SW 1271 (cell line): ENCODE measurements at places on chromosomes 7 and 10.

- DNase-seq = no peak
Observed at GRCh38 chr7:157494506-157495176, 157.8 kb downstream of the DNAJB6 start.

DNA sequence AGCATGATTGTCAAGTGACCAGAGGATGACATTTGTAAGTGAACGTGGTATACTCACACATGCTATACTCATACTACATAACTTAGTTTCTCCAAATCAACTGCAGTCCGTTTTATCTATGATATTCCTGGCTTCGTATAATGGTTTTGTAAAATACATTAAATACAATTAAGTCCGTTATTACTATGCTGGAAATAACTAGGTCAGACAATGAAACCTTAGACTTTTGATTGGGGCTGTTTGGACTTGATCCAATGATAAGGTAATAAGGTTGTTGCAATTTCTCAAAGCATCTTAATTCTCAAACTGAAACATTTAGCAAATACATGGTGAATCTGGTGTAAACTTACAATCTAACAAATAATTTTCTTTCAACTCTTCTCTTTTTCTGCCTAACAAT lies 117.0 kb downstream of the TWIST1 start:
- DNase-seq = no peak

GRCh38 chr7:20201380-20201779 lies 15.8 kb downstream of the MACC1 start:
- DNase-seq = no peak

DNA sequence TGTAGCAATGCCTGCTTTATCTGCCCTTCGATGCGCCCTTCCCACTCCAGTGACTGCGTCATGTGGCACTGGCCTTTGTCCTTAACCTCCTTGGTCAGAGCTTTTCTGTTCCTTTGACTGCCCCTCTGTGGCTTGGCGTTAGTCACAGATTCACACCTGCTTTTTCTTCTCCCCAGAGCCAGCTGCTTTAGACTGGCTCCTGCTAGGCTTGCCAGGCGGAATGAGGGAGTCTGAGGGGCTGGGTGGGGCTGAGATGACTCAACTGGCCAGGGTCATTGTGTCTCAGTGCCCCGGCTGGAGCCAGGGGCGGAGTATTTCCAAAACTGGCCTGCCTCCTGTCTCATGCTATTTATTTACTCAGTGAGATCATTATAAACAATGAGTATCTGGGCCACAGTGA lies 194.1 kb downstream of the EMX2 start:
- no peak for DNase-seq

- DNase-seq = peak; percentile 29
Observed at GRCh38 chr10:74419958-74420375, 268.9 kb downstream of the ADK start.

DNA sequence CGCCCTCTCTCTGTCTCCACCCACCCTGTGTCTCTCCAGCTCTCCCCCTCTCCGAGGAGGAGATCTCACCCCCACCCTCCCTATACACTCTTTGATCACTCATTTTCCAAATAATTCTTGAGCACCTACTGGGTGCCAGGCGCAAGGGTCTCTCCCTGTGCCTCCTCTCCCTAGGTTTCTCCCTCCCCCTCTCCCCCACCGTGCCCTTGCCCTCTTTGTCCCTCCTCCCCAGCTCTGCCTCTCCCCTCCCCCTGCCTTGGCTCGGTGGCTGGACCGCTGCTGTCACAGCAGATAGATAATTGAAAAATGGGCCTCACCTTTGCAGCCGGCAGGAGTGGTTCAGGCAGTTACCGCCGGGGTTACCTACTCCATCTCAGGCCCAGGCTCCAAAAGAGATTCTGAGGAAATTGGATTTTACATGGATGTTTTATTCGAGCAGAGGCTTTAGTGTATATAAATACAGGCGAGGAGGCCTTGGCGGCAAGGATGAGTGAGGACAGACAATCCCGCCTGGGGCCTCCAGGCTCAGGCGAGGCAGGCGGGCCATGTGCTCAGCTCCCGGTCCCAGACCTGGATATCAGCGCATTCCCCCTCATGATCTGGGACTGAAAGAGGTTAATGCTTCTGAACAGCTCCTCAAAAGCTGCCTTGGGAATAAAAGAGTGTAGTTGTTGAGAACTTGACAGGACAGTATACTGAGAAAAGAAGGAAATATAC lies 60.8 kb upstream of the BTRC start:
- no peak for DNase-seq

- DNase-seq = no peak
Observed at GRCh38 chr7:129557686-129558481, 53.6 kb upstream of the NRF1 start.

GRCh38 chr7:111732923-111733322 lies 170.6 kb upstream of the IMMP2L start:
- no peak for DNase-seq

- peak; percentile 97 for DNase-seq
Observed at GRCh38 chr7:80942261-80943041, 23.6 kb upstream of the SEMA3C start.

GRCh38 chr10:117339578-117339977 lies 35.7 kb downstream of the PDZD8 start:
- no peak for DNase-seq

GRCh38 chr7:154610903-154611302 lies 392.0 kb downstream of the PAXIP1 start:
- no peak for DNase-seq

GRCh38 chr10:74797550-74797949 lies 28.9 kb upstream of the KAT6B start:
- DNase-seq = no peak

DNA sequence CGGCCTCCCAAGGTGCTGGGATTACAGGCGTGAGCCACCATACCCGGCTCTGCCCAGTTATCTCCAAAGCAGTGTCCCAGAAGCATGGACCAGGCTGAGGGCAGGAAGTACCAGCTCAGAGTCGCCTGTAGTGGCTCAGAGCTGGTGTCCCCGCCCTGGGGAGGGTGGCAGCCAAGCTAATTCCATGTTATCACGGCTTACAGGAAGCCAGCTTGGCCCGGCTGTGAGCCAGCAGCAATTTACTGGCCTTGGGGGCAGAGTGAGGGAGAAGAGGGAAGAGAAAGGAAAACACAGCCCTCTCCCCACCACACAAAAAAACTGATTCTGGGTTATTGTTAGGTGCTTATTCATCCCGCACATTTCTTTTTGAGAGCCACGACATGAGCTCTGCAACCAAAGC lies 88.1 kb downstream of the HIP1 start:
- no peak for DNase-seq

DNA sequence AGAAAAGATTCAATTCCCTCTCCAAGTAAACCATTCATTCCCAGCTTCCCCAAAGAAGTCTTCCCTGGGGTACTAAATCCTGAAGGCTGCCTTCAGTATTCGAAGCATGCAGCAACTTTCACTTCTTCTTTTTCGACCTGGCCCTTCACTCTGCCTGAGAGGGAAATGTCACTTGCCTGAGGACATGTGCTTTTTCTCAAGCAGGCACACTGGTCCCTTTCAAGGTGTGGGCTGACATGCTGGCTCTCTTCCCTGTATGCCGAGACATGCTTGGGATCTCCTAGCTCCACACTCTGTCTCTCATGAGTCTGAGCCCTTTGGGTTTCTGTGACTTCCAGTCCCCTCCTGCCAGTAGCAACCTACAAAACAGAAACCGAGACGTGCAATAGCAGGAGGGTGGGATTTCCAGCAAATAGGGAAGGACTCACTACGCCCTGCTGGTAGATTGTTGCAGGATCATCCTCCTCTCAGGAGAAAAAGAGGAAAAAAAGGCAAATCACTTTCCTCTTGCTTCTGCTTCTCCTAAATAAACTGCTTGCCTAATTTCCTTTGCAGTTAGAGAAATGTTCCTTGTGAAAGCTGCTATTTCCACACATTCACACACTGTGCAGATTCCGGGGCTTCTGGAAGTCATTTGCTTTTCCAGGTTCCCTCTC lies 33.5 kb downstream of the FIGNL1 start:
- DNase-seq = no peak

- no peak for DNase-seq
Observed at GRCh38 chr7:73727952-73728351, 8.5 kb upstream of the STX1A start.

- DNase-seq = no peak
Observed at GRCh38 chr7:156680281-156680680, 39.7 kb downstream of the RNF32 start.

- no peak for DNase-seq
Observed at GRCh38 chr7:66747881-66748511, 7.5 kb downstream of the RABGEF1 start.

GRCh38 chr7:148543-148931 lies 43.8 kb upstream of the FAM20C start:
- no peak for DNase-seq

GRCh38 chr10:63256009-63256773 lies 123.1 kb downstream of the NRBF2 start:
- no peak for DNase-seq

GRCh38 chr7:44767912-44768627 lies 19.4 kb downstream of the ZMIZ2 start:
- no peak for DNase-seq

DNA sequence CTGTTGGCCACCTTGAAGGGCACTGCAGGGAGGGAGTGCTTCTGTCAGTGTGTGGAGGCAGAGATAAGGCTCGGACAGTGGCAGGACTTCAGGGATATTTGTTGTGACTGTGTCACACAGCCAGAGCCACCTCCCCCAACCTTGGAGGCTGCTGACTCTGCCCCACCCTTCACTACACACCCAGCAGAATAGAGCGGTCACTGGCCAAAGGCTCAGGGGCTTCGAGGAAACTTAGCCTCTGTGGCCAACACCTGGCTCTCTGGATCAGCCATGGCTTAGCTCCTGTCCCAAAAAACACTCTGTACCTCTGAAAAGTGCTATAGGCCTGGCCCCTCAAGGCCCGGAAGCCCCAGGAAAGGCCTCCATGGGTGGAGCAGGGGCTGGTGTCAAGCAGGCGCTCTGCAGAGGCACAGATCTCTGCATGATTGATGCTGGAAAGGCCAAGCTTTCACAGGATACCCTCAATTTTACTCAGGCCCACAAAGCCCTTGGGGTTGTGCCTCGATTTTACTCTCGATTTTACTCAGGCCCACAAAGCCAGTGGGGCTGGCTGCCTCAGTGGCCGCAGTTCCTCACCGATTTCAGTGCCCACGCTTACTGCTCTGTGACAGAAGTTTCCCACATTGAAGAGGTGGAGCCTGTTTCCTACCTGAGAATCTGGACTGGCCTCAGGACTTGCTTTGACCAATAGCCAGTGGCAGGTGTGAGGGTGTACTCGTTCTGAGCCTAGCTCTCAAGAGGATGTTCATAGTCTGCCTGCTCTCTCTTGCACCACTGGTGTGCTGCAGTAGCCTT lies 113.2 kb upstream of the GPR26 start:
- no peak for DNase-seq

DNA sequence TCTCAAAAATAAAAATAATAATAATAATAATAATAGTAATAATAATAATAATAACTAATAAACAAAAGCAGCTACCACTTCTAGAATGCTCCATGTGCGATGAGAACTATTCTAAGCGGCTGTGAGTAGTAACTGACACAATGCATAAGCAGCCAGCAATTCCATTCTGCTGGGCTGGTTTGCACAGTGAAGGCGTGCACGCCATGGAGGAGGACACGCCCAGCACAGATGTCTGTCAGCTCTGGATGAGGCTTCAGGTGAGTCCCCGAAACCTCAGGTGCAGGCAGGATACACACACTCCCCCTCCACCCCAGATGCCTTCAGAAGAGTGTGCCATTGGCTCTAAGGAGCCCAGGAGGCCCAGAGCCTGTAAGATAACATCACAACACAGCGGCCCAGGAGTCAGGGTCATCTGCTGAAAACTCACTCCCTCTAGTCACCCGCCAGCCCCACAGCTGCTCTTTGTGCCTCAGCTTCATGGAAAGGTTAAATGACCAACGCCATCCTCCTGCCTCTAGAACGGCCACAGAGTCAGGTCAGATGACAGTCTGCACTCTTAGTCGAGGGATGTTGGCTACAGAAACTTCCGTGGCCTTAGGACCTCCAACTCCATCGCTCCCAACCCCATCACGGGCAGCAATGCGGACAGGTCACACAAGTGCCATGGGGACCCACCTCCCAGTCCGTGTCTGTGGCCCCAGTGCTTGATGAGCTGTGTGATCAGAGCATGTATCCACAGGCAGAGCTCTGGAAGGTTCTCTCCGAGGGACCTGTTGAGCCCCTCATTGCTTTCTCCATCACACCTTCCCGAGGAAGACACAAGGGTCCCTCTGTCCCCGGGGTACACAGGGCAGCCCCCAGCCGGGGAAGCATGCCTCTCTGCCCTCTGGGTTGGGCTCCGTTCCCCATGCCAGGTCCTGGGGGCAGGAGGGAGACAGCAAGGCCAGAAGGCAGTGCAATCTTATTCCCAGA lies 103.9 kb downstream of the CTBP2 start:
- no peak for DNase-seq

DNA sequence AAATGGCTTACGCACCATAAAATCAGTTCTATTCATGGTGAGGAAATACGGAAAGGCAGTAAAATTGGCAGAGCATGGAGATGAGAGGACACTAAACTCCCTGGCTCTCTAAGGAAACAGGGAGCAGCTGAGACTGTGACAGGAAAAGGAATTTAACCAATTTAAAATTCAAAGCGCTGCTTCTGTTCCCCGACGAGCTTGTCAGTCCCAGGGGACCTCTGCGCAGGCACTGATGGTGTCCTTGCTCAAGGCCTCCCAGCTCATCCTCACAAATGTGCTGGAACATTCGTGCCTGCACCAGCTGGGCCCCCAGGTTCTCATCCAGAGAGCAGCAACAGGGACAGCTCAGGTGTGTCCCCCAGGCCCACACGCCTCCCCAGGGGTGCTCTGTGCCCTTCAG lies 101.4 kb downstream of the MAD1L1 start:
- no peak for DNase-seq

- no peak for DNase-seq
Observed at GRCh38 chr10:94343151-94343550, 19.6 kb downstream of the NOC3L start.

GRCh38 chr10:69278446-69278963 lies at the start of gene HK1:
TSS of gene HK1 (plus strand) at chr10:69278496.
- no peak for DNase-seq

- DNase-seq = peak; percentile 37
Observed at GRCh38 chr10:71608819-71609768, 110.5 kb downstream of the C10orf105 start.

- DNase-seq = no peak
Observed at GRCh38 chr7:131947661-131948060, 391.2 kb upstream of the PODXL start.

DNA sequence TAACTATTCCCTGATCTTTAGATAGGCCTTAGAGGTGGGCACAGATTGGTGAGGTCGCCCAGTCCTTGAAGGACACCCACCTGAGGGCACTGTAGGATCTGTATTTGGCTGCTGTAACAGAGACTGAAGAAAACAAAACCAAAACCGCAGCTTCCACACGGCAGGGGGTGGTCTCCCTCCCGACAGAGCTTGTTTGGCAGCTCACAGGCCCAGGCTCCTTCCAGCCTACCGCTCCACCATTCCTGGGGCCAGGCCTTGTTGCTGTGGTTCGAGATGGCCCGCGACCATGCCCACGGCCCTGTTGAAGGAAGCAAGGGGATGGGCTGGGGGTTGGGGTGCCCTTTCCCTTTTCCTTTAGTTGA lies 30.4 kb downstream of the ZNF783 start:
- DNase-seq = no peak

- DNase-seq = no peak
Observed at GRCh38 chr10:52383088-52383487, 69.0 kb downstream of the DKK1 start.

- DNase-seq = no peak
Observed at GRCh38 chr10:48759113-48759901, 74.6 kb downstream of the WDFY4 start.

- DNase-seq = no peak
Observed at GRCh38 chr7:84821671-84822534, 365.0 kb downstream of the SEMA3D start.
